GM23248 (cell line): ENCODE measurements at places on chromosomes 11 and 22. TPM values are rescaled to one million over a fixed set of nuclear protein-coding genes. Genes with fewer than 3 reads are reported as not detected.

GRCh38 chr11:44236296-44236695, 73.6 kb downstream of the ALX4 start:
- no peak for DNase-seq
- no peaks in the 10 kb centered on the region for H3K27me3 ChIP-seq
- H3K36me3 ChIP-seq = no peaks in the 10 kb centered on the region; the same call in 1 of the 2 replicates
- H3K4me3 ChIP-seq = no peak overlapping the region
- H3K4me1 ChIP-seq = 0 out of 2 replicates have a peak, but pooled peaks cover 7% of the 10 kb centered on the region

The CD59 gene
- 1,166 and 1,314 TPM in 2 replicates for total RNA-seq

The GRM5 gene
- total RNA-seq = not detected in 2 replicates

The RASSF7 gene
- total RNA-seq = 18.8 and 19.3 TPM in 2 replicates

GRCh38 chr11:18485913-18486528, 30.4 kb downstream of the LDHAL6A start:
- peaks cover 7% of the 10 kb centered on the region; the same call in 1 of the 2 replicates for H3K4me1 ChIP-seq
- no peak overlapping the region for H3K4me3 ChIP-seq
- H3K27ac ChIP-seq = no peak overlapping the region
- no peak for DNase-seq
- peaks cover 41% of the 10 kb centered on the region for H3K36me3 ChIP-seq

DNA sequence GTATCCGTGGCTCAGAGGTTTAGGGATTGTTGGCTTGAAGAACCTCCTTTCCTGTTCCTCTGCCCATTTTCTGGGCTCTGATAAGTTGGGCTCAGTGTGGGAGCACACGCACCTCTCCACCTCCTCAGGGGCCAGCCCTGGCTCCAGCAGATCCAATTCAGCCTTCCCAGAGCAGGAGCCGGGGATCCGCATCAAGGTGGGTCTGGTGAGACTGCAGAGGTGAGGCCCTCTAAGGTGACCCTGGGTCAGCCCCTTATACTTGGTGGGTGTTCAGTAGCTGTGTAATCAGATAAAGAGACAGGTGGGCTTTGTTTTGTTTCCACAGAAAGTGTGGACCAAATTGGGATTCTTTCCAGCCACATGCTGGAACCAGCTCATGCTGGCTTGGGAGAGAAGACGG, 1466.0 kb downstream of the TBC1D22A start:
- DNase-seq = no peak
- H3K4me3 ChIP-seq = no peak overlapping the region

DNA sequence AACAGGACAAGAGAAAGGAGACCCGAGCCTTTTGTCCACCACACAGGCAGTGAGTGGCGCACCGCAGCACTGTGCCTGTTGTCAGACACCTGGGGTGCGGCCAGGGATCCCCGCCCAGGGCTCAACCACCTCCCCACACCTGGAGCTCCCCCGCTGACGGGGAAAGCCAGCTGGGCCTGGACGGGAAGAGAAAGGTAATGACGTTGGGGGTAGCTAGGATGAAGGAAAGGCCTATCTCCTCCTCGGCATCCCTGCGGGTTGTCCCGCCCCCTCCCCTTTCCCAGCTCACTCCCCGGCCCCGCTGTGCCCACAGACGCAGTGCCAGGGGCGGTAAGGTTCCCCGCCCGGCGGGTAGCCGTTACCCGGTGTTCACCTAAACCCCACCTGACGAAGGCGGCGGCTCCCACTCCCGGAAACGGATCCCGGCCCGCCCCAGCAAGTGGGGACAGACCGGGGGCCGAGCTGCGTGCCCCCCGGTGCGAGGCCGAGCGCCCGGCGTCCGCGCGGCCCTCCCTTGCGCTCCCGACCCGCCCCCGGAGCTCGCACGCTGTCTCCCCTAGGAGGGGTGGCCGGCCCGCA, 495 bp downstream of the HYOU1 start:
- H3K27ac ChIP-seq = peak overlapping the region; percentile 82
- peaks cover 18% of the 10 kb centered on the region; the same call in 1 of the 2 replicates for H3K36me3 ChIP-seq
- peak; percentile 54 for DNase-seq
- H3K4me3 ChIP-seq = peak overlapping the region; percentile 88

GRCh38 chr11:7353100-7353499, 101.4 kb downstream of the SYT9 start:
- peak; percentile 64 for DNase-seq
- no peaks in the 10 kb centered on the region for H3K27me3 ChIP-seq
- no peaks in the 10 kb centered on the region for H3K4me1 ChIP-seq

- no peaks in the 10 kb centered on the region for H3K36me3 ChIP-seq
- peaks cover 6% of the 10 kb centered on the region for H3K4me1 ChIP-seq
- 0 out of 2 replicates have a peak, but pooled peaks cover 6% of the 10 kb centered on the region for H3K27me3 ChIP-seq
- H3K27ac ChIP-seq = no peak overlapping the region
- H3K4me3 ChIP-seq = no peak overlapping the region
- DNase-seq = no peak
These were observed 2.7 kb upstream of the PPARA start for GRCh38 chr22:46147471-46148267.

The SEPTIN5 gene
- 31.5 and 35.3 TPM in 2 replicates for total RNA-seq

The SCGB1C1 gene
- total RNA-seq = not detected in 2 replicates
